ENCODE measurements at places on chromosomes 2 and 18.

GRCh38 chr18:63266888-63267790 is 52.4 kb downstream of the BCL2 start:
- DNase-seq = no peak

- DNase-seq = no peak
Measured at GRCh38 chr2:26904839-26905238, 56.9 kb downstream of the DPYSL5 start.

DNA sequence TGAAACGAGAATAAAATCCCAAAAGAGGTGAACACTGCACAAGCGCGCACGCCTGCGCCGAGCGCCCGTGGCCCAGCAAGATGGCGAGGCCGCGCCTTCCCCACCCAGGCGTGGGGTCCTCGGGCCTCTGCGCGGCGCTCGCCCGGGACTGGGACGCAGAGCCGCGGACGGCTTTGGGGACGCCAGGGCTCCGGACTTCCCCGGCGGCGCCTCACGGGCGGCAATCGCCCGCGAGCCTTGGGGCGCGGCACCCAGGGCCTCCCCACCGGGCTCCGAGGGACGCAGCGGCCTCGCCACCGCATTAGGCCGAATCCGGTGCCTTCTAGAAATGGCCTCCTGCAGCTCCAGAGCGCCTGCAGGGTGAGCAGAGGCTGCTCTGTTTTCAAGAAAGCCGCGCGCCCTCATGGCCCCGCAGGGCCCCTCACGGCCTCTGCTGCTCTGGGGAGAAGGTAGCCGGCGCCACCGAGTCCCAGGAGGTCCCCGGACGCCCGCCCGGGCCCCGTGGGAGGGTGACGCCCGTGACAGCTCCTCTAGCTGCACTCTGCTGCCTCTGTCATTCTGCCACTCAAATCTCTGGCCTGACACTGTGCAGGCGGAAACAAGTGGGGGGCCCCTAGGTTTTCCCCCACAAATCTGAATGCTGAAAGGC is 35.9 kb upstream of the POMC start:
- no peak for DNase-seq

- no peak for DNase-seq
Measured at GRCh38 chr2:32061973-32062861, 1.1 kb upstream of the SPAST start.

DNA sequence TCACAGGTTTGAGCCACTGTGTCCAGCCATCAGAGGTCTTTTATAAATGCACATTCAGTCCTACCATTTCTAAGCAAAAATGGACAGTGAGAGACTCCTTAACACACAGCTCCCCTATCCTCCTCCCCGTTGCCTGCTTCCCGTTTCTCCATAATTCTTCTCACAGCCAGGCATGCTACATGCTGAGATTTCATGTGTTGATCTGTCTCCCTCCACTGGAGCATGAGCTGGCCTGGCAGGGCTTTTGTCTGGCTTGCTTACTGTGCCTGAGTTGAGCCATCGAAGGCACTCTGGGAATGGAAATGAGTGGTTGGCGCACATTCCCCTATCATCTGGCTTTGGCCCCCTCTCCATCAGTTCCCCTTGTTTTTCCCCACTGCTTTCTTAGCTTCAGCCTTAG is 413.5 kb downstream of the PTPRM start:
- no peak for DNase-seq
